Activated effector memory CD4-positive, alpha-beta T cell treated with Interleukin-2 at 50 U/mL for 16 hours (primary cell): ENCODE measurements at places on chromosomes 11 and 22.

DNA sequence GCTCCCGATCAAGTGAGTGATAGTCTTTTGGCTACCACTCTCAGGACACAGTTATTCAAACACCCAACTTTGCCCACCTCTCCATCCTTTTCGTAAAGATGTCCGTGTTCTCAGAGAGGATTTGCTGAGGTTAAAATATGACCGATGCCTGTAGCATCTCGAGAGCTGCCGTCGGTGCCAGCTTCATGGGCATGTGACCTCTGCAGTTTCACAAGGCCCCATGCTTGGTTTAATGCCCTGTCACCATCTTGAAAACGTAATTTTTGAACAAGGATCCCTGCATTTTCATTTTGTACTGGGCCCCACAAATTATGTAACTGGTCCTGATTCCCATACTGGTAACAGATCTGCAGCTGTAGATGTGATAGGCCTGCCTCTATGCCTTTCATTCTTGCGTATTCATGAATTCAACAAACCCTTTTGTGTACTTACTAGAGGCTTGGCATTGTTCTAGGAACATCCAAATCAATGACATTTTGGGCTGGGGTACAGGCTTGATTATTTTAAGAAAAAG is 85.1 kb downstream of the BMAL1 start:
- no peak for DNase-seq

DNA sequence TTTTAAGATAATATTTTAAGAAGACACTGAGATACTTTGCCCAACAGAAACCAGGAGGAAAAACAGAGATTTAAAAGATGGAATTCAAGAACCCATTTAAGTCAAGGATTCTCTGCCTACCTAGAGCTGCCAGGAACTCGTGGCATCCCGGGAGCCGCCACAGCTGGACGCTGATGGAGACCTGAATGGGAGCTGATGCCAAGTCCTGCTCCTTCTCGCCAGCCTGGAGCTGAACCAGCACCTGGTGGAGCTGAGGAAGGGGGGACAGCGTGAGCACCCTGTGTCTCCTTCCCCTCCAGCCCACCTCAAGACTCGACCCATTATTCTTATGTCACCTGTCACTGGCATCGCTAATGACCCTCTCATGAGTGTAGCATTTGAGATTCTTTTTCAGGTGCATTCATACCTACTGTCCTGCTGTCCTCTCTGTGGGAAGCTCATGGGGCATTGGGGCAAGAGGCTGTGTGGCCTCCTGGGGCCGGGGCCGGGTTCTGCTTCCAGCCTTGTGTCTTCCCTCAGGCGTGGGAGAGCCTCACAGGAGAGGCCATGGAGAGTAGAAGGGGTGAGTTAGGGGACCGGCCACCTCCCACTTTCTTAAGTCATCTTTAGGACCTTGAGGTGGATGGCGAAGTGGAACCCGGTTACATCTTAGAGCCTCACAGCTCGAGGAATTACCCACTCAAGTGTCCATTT is 70.8 kb upstream of the PITPNB start:
- no peak for DNase-seq

DNA sequence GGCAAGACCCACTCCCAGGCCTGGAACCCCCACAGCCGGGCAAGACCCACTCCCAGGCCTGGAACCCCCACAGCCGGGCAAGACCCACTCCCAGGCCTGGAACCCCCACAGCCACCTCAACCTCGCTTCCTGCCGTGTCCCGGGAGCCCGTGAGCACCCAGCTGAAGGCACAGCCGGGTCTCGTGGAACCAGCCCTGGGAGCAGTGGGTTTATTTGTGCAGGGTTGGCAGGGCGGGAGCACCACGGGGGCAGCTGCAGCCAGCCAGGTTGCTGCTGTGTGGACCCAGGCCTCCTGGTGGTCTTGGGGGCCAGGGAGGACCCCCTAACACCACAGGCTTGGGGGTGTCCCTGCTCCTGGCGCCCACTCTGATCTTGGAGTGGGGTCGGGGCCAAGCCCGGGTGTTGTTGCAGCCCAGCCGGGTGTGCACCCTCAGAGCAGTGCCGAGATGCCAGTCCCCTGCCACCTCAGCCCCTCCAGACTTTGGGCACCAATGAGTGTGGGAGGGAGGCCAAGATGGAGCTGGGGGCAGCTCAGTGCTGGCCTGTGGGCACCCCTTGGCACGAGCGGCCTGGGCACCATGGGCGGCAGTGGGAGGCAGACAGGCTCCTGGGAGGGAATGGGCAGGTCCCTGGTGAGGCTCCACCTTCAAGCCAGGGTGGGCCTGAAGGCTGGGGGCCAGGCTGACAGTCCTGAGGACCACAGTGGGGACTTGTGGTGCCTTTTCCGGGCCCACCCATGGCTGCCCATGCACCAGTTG is 8.2 kb upstream of the PKP3 start:
- DNase-seq: no peak

- no peak for DNase-seq
Measured at GRCh38 chr22:31302006-31302405, 9.7 kb upstream of the PIK3IP1 start.

- no peak for DNase-seq
Measured at GRCh38 chr22:27445881-27446280, 355.7 kb downstream of the MN1 start.

DNA sequence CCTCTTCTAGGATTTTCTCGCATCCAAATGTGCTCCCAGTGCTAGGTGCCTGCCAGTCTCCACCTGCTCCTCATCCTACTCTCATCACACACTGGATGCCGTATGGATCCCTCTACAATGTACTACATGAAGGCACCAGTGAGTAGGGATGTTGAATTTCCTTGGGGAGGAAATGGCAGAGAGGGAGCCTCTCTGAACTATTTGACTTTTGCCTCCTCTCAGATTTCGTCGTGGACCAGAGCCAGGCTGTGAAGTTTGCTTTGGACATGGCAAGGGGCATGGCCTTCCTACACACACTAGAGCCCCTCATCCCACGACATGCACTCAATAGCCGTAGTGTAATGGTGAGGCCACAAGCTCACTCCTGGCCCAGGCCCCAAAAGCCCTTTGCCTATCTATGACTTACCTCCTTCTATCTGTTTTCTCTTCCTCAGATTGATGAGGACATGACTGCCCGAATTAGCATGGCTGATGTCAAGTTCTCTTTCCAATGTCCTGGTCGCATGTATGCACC is 2.5 kb downstream of the TAF10 start:
- DNase-seq: no peak

DNA sequence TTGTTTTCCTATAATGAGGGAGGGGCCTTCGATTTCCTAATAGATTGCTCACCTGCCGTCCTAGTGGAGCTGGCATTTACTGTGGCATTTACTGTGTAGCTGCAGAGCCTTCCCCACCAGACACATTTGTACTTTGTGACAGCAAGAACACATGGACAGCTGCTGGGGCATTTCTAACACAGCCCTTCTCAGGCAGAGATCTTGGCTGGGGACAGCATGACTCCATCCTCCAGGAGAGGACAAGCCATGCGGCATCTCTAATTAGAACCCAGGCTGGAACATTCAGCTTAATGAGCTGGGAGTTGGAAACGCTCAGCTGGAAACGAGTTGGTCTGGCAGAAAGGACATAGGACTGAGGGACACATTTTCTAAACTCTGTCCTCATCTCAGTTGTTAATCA is 887.5 kb downstream of the NTM start:
- DNase-seq: no peak

DNA sequence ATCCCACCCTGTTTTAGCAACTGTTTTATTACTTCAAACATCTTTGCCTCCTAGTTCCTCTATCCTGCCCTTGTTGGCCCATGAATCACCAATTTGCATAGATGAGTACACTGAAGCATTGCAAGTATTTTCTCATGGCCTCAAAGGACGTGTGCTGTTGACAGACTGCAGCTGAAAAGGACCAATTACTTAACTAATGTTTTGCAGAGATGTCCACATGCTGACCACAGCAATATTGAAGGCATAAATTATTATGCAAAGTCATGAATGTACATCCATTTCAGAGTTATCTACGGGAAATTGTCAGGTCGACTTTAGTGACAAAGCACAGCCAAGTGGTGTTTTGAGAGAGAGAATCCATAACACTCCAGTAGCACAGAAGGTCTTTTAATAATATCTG is 64.8 kb downstream of the CADM1 start:
- DNase-seq: no peak

DNA sequence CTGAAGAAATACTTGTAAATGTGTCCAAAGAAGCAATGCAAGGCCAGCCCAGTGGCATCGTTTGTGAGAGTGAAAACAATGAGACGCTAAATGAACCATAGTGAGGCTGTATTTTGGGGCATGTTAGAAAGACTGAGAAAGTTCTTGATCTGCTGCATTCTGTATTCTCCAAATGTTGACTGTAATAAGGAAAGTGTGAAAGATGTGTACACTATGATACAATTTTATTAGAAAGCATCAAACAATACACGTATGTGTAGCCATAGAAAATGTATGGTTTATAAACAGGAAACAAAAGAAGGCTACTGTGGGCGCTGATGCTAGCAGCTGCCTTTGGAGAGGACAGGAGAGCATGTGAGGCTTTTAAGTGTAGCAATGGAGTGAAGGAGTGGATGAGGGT is 233.5 kb upstream of the E2F8 start:
- DNase-seq: no peak
